ENCODE measurements at places on chromosomes 6 and 20.

- peak; percentile 40 for DNase-seq
Observed at GRCh38 chr6:99334526-99335127, 14.8 kb downstream of the FAXC start.

DNA sequence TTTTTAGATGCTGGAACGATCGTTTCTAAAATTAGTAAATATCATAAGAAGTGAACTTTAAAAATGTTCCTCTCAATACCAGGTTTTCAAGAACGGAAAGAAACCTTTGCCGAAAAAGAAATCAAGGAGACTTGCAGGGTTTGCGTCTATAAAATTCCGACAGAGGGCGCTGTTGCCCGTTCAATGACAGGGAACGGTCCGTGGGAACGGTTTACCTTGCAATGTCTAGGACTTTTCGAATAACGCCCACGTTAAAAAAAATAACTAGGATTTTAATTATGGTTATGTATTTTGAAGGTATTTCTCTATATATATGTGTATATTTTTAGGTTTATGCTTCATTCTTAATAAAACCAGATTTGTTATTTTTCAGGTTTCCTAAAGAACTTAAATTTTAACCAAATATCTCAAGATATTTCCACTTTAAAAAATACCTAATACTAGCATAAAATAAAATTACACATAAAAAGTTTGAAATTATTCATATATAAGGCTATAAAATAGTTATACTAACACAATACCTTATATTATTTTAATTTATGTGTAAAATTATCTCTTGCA is 2.5 kb upstream of the TFAP2B start:
- peak; percentile 77 for DNase-seq

DNA sequence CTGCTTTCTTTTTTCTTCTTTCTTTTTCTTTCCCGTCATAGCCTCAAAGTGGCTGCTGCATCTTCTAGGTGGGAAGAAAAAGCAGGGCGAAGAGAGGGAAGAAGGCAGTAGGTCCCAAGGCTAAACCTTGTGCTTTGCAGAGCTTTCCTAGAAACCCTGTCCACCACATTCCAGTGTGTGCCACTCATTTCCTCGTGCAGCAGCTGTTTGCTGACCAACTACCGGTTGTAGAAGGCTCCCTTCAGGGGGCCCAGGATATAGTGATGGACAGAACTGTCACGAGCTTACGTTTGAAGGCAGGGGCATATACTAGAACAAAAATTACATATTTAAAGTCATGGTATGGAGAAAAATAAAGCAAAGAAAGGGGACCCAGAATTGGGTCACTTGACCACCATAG is 103.0 kb downstream of the SASH1 start:
- DNase-seq = no peak

GRCh38 chr20:37850036-37850592 is 52.8 kb upstream of the VSTM2L start:
- no peak for DNase-seq

DNA sequence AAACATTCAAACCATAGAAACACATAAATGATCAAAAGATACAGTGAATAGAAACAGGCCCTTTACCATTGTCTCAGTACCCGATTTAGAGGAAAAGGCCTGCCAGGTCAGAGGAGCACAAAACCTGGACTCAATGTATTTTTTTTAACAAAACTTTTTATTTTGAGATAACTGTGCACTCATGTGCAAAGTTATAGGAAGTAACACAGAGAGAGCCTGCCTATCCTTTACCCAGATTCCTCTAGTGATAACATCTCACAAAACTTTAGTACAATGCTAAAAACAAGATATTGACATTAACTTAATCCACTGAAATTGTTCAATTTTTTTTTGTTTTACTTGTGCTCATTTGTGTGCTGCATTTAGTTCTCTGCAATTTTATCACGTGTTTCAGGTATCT is 36.8 kb upstream of the SAMD3 start:
- no peak for DNase-seq

Measured in inflammatory macrophage (primary cell).